ENCODE measurements at places on chromosomes 1 and 21. TPM values are rescaled to one million over a fixed set of nuclear protein-coding genes. Genes with fewer than 3 reads are reported as not detected.

SLC1A7 gene
- polyA plus RNA-seq, result not detected

PDXK gene
- polyA plus RNA-seq, result 217 TPM

FMOD gene
- polyA plus RNA-seq, result not detected

B3GALT5 gene
- not detected for polyA plus RNA-seq

GIPC2 gene
- not detected for polyA plus RNA-seq

AMY1A gene
- not detected for polyA plus RNA-seq

KRTAP21-2 gene
- polyA plus RNA-seq, result not detected

GRIK3 gene
- polyA plus RNA-seq, result not detected

CACNA1S gene
- not detected for polyA plus RNA-seq

ADORA3 gene
- polyA plus RNA-seq, result not detected

C1QTNF12 gene
- polyA plus RNA-seq, result 0.20 TPM

TMEM52 gene
- 1.3 TPM for polyA plus RNA-seq

IL19 gene
- not detected for polyA plus RNA-seq

TMCO4 gene
- polyA plus RNA-seq, result 4.5 TPM

PRR9 gene
- 0.05 TPM for polyA plus RNA-seq

PGM1 gene
- 76.6 TPM for polyA plus RNA-seq

TMPRSS3 gene
- polyA plus RNA-seq, result not detected

TNFSF4 gene
- polyA plus RNA-seq, result 0.06 TPM

ADORA1 gene
- 0.74 TPM for polyA plus RNA-seq

FMO5 gene
- polyA plus RNA-seq, result 0.58 TPM

CRB1 gene
- not detected for polyA plus RNA-seq
